Stimulated activated CD8-positive, alpha-beta memory T cell treated with anti-CD3 and anti-CD28 coated beads, Interleukin-15, amount 100 ng/mL, for 4 hours (primary cell): ENCODE measurements at places on chromosomes 12 and 14.

- no peak for DNase-seq
Observed at GRCh38 chr12:61797266-61797665, 462.9 kb upstream of the USP15 start.

DNA sequence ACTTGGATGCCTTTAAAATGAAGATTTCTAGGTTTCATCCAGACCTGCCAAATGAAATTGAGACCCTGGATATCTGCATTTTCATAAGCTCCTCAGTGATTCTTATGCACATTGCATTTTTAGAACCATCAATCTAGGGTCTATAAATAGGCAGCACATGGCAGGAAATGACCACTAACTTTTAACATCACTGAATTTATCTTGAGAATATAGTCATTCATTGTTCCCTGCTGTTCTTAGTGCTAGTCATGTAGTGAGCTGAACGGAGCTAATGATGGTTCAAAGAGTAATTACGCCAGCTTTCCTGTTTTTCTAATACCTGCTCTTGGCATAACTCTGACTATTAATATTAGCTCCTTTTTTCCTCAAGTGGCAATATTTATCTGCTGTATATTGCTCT is 91.6 kb downstream of the TPH2 start:
- DNase-seq = no peak

DNA sequence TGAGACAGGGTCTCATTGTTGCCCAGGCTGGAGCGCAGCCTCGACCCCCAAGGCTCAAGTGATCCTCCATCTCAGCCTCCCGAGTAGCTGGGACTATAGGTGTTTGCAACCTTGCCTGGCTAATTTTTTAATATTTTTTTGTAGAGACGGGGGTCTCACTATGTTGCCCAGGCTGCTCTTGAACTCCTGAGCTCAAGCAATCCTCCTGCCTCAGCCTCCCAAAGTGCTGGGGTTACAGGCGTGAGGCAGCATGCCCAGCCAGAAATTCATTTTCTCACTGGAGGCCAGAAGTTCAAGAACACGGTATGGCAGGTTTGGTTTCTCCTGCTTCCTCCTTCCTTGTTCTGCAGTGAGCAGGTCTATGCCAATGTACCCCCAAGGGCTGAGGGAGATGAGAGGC is 3.7 kb downstream of the RNASE1 start:
- DNase-seq = no peak

DNA sequence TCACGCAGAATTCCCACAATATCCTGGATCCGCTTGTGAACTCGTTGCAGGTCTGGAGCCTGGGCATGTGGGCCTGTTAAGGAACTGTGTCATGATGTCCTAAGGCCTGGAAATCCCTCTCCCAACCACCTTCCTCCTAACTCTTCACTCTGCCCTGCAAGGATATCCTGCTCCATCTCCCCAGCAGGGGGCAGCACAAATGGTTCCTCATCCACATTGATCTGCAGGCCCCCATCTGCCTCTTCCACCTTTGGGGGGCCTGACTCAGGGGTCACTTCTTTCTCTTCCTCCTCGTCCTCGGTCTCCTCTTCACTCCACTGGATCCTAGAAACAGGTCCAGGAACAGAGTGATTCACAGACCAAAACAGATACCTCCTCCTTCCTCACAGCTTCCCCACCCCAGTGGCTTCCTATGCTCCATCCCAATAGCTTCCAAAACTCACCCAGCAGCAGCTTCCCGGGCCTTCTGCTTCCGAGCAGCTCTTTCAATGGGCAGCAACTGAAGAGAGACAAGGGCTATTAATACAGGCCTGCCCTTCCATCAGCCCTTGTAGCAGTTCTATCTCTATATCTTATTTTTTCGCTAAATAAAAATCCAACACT is 4.5 kb downstream of the NOP2 start:
- peak; percentile 21 for DNase-seq

GRCh38 chr12:75872762-75873161 is 158.8 kb downstream of the PHLDA1 start:
- DNase-seq = no peak

DNA sequence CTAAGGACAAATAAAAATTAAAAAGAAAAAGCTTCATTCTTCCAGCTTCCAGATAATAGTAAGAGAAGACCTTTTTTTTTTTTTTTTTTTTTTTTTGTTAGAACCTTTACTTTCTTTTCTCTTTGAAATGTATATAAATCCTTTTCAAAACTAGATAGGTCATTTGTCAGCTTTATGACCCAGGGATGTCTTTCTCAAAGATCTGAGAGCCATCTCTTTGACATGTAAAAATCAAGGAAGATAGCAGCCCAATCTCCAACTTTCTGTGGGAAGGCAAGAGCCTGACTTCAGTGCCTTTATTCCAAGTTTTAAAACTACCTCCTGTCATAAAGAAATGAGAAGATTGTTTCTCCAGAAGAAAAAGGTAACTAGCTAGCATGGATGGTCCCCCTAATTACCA is 203.3 kb upstream of the LRFN5 start:
- no peak for DNase-seq

DNA sequence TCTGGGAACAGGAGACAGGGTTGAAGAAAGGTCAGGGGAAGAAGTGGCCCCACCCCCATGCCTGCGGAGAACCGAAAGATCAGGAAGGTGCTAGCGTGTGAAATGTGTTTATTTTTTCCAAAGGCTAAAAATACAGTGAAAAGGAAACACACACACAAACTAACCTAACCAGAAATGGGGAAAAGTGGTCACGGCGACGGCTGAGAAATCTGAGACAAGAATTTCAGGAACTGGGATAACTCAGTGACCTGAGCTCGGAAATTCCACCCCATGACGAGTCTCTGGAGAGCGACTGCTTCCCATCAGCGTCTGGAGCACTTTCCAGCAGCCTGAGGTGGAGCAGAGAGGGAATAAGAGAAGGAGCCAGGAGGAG is 16.6 kb upstream of the RND1 start:
- DNase-seq = no peak
